ENCODE measurements at places on chromosomes 3 and 15. TPM values are rescaled to one million over a fixed set of nuclear protein-coding genes. Genes with fewer than 3 reads are reported as not detected.

Gene SLC9C1
- not detected for total RNA-seq

Gene EPM2AIP1
- total RNA-seq, result 8.9 TPM

Gene TP53BP1
- total RNA-seq, result 41.6 TPM

Gene ANKRD63
- not detected for total RNA-seq

Gene SH3GL3
- not detected for total RNA-seq

Gene SKIC8
- 45.0 TPM for total RNA-seq

Gene SAMD7
- total RNA-seq, result not detected

- DNase-seq, result no peak
These were observed 26.7 kb downstream of the SNTN start for GRCh38 chr3:63679186-63679585.

- DNase-seq, result no peak
These were observed 10.2 kb downstream of the C3orf20 start for GRCh38 chr3:14685179-14685578.

DNA sequence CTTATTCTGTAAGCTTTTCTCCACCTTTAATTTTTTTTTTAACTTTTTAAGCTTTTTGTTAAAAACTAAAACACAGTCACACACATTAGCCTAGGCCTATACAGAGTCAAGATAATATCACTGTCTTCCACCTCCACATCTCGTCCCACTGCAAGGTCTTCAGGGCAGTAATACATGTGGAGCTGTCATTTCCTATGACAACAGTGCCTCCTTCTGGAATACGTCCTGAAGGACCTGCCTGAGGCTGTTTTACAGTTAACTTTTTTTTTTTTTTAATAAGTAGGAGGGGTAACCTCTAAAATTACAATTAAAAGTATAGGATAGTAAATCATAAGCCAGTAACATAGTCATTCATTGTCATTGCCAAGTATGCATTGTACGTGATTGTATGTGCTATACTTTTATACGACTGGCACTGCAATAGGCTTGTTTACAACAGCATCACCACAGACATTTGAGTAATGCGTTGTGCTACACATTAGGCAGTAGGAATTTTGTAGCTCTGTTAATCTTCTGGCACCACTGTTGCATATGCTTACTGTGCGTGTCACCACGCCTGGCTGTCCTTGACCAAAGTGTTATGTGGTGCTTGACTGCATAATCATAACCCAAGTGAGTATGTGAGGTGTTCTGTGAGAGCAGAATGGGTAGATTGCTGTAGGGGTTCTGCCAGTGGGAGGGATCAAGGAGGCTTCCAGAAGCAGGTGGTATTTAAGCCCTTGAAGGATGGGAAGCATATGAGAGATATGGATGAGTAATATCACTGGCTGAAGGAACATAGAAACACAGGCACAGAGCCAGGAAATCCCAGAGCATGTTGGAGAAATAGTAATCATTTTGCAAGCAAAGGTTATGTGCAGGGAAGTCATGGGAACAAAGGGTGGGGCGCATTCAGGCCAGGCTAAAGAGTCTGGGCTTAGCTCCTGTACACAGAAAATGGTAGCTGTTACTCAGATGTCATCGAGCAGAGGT, 18.3 kb downstream of the FBXO22 start:
- DNase-seq, result no peak

GRCh38 chr3:15633766-15634598, 32.4 kb downstream of the BTD start:
- DNase-seq, result no peak

- DNase-seq, result no peak
These were observed 289.1 kb upstream of the DNAJC19 start for GRCh38 chr3:181278468-181279238.

- DNase-seq, result no peak
These were observed 121.8 kb downstream of the ADAM10 start for GRCh38 chr15:58627701-58628100.

DNA sequence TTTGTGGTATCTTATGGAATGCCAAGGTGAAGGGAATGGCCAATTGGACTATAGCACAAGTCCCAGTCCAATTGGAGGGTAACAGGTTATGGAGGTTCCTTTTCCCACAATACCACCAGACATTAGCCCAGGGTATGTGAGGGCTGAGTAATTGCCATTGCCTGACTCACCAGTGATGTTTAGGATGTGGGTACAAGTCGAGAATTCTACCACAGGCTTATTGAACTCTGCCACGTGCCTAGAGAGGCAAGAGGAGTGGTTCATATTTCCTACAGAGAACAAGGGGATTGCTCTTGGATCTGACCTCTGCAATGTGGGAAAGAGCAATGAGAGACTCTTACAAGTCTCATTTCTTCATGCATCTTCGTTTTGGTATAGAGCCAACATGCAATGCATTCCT, 85.0 kb upstream of the XCR1 start:
- DNase-seq, result no peak

DNA sequence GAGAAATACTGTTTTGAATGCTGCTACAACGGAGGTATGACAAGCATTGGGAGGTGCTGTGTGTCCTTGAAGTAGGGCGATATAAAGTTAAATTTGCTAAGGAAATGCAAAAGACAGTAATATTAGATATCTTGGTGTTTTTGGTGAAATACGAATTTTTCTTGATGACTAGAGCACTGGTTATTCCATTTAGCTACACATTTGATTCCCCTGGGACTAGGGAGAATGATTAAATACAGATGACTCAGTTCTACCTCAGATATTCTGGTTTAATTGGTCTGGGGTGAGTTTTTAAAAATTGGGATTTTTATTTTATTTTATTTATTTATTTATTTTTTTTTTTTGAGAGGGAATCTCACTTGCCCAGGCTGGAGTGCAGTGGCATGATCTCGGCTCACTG, 18.7 kb upstream of the GADL1 start:
- no peak for DNase-seq

- no peak for DNase-seq
These were observed 334.5 kb upstream of the FRG2C start for GRCh38 chr3:75329476-75330097.

- DNase-seq, result no peak
These were observed 63.2 kb downstream of the PDZRN3 start for GRCh38 chr3:73561494-73561893.

DNA sequence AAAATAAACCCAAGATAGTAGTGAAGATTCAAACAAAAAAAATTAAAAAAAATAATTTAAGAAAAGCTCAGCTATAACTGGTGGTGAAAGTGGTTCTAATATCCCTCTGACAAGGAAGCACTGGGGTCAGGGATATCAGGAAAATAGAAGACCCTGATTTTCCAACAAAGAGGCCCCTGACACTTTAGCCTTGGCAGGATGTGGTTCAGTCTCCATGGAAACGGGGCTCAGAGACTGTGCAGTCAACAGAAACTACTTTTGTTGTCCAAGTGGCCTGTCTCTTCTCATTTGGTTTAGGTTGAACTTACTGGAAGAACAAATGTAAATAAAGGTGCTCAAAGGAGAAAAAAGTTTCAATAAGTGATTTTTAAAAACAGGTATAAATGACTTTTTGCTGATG, 27.2 kb downstream of the INTS14 start:
- no peak for DNase-seq

- DNase-seq, result no peak
These were observed 5.9 kb upstream of the FAM3D start for GRCh38 chr3:58672451-58672850.

GRCh38 chr3:4751029-4751501, 228.2 kb upstream of the BHLHE40 start:
- no peak for DNase-seq

DNA sequence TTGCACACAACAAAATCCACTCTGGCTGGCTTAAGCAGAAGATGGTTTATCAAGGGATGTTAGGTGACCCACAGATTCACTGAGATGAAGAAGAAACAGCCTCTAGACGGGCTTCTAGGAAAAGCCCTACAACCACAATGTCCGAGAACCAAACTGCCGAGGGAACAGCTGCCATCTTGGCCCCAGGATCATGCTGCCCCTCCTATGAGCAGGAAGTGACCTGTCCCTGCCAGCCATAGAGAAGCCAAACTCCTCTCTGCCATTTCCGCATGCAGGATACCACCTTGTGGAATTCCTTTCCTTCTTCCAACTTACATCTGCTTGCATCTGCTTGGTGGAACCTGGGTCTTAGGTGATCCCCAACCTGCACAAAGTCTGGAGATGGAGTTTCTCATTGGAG, 11.4 kb upstream of the POMGNT2 start:
- no peak for DNase-seq

DNA sequence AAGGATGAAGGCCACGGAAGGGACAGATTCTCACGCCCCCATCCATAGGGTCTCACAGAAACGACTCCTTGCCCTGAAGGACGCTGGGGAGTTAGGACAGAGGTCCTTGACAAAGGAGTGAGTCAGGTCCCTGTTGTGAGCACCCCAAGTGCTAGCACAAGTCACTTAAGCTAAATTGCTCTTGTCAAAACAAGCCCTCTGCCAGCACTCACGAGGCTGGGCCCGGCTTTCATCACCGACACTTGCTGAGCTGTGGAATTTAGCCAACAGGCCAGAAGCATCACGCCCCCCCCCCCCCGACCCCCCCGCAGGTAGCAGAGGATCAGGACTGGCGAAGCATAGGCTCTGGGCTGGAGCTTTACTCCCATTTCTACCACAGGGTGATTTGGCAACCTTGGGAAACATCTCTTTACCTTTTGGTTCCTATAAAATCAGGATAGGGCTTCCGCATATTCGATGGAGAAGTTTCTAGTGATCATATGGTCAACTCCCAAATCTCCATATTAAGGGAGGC, 75.4 kb downstream of the ADCY5 start:
- no peak for DNase-seq

- peak; percentile 58 for DNase-seq
These were observed 899.8 kb downstream of the MCTP2 start for GRCh38 chr15:95131131-95131556.

GRCh38 chr15:81023483-81024264, 23.0 kb downstream of the TLNRD1 start:
- DNase-seq, result peak; percentile 82

GRCh38 chr3:45002139-45002660, 23.9 kb upstream of the CLEC3B start:
- DNase-seq, result no peak

DNA sequence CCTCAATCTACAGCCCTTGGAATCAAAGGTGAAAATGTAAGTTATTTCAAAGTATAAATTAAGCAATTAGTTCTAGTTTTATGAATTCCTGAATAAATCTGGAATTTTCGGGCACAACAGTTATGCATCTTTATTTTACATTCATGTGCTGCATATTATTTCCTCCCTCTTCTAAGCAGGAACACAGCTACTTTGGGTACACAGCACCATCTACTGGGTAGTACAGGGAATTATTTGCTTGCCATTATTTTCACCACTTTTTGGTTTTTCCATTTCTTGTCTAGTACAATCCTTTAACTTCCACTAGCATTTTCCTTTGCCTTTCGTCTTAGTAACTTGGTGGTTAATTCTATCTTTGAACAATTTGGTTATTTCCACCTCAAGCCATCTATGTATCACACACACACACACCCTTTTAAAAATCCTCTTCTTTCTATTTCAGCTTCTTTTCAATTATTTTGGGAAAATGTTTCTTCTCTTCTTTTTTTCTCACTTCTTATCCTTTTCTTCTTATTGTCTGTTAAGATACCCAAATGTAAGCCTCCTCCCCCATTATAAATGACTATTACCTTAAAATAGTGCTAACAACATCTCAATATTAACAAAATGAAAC, 451.0 kb downstream of the MFSD1 start:
- peak; percentile 42 for DNase-seq

DNA sequence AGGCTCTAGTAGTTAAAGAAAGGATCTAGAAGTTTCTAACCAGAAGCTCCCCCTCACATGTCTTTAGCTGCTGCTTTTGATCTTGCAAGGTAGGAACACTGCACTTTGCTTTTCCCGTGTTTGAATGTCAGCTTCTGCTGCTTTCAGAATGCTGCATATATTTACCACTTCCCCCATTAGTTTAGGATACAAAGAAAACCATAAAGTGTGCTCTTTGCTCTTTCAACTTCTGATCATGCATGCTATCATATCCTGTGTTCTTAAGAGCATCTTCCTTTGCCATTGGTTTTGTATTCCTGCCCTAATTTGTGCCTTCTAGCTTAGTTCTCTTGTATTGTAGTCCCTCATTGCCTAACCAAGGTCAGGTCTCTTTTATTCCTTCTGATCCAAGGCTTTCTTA, 43.3 kb downstream of the ZNF609 start:
- DNase-seq, result no peak

- DNase-seq, result no peak
These were observed 924.3 kb upstream of the GBE1 start for GRCh38 chr3:82685761-82686160.

Data from glomerular endothelial cell (primary cell).